ENCODE measurements at places on chromosomes 12 and 14.
A peak's percentile ranks its signal among the peaks of the same experiment; 100 is the strongest.

- DNase-seq = no peak
Measured at GRCh38 chr14:96808619-96809406, 11.6 kb downstream of the VRK1 start.

- DNase-seq = peak; percentile 81
Measured at GRCh38 chr14:35336494-35337268, 44.5 kb downstream of the PSMA6 start.

- no peak for DNase-seq
Measured at GRCh38 chr14:53019406-53019805, 68.6 kb upstream of the FERMT2 start.

DNA sequence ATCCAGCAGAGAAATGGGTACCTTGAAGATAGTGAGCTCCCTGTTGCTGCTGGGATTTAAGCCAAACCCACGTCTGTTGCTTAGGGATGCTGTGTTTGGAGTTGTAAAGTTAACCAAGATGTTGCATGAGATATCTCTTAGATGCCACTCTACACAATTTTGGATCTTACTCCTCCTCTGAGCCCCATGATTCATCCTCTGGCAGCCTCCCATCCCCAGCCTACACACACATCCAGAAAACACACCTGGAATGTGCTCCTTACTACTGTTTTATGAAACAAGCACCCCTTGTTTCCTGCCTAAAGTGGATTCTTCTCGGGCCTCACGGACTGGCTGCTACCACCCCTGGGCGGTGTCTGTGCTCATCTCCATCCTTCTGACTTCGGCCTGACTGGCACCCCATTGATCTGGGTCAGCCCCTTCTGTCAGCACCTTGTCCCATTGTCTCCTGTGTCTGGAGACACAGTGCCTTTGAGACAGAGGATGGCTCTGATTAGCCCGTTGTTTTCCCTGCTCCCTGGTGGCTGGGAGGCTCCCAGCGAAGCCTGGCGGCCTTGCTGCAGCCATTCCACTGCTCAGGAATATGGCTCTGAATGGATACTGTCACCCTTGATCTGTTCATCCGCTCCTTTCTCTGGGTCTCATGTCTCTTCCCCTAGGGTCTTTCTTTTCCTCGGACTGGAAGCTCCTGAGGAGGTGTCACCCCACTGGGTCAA lies 24.3 kb downstream of the TSPAN9 start:
- DNase-seq = no peak

- DNase-seq = no peak
Measured at GRCh38 chr12:38903596-38903995, 1.8 kb downstream of the CPNE8 start.

DNA sequence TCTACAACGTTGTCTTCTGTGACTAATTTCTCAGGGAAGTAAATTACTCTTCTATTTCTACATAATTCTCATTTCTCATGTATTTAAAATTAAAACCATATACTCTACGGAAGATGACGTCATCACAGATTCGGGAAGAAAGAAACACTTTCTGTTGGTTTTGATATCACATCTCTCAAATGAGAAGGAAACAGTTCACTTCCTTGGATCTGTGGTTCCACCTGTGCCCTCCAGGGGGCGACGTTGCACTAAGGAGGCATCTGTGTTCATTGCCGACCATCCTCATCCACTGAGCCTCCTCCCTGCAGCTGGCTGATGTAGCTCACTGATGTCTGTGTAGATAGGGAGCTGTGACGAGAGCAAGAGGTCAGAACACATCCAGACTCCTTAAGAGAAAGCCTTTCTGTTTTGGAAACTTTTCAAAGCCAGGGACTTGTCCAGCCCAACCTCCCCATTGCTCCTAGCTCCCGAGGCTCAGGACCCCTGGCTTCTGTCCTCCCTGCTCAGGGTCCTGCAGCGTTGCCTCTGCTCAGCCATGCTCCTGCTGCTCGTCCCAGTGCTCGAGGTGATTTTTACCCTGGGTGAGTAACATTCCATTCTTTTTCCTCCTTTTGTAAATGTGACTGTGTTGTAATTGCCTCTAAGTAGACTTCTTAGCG lies 172.7 kb upstream of the OR4E1 start:
- peak; percentile 20 for DNase-seq

GRCh38 chr12:55610598-55610997 lies 26.1 kb upstream of the OR10P1 start:
- no peak for DNase-seq

GRCh38 chr12:128519426-128519825 lies 252.5 kb downstream of the TMEM132C start:
- no peak for DNase-seq

DNA sequence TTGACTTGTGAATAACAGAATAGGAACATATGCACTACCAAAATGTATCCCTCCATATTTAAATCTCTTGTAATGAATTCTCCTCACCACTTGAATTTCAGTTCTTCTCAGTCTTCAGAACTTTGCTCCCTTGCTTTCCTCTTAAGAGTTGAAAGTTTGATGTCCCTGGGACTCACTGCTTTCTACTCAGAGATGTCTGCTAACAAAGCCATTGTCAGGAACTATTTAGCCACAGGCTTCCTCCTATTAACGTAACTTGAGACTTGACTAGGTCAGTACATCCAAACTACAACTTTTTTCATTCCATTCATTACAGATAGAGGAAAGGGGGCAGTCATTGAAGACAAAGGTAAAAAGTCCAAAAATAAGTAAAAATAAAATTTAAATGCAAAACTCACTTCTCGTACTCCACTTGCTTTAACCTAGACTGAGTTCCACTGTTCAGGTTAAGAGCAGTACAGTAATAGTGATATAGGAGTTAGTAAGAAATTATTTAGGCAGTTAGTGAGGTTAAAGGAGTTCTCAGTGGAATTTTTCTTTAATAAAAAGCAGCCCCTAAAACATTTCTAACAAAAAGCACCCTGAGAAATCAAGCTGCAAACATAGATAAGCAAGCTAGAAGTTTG lies 364.2 kb downstream of the SOX5 start:
- DNase-seq = no peak

GRCh38 chr14:24425704-24426103 lies 3.8 kb downstream of the CBLN3 start:
- no peak for DNase-seq

- no peak for DNase-seq
Measured at GRCh38 chr12:5003025-5003666, 40.5 kb upstream of the KCNA5 start.

Measured in SHP77 treated with DMSO at 0.1 percent for 48 hours (cell line).